ENCODE measurements at places on chromosomes 3 and 15.

- DNase-seq: no peak
Observed at GRCh38 chr3:7813365-7813764, 688.3 kb upstream of the LMCD1 start.

DNA sequence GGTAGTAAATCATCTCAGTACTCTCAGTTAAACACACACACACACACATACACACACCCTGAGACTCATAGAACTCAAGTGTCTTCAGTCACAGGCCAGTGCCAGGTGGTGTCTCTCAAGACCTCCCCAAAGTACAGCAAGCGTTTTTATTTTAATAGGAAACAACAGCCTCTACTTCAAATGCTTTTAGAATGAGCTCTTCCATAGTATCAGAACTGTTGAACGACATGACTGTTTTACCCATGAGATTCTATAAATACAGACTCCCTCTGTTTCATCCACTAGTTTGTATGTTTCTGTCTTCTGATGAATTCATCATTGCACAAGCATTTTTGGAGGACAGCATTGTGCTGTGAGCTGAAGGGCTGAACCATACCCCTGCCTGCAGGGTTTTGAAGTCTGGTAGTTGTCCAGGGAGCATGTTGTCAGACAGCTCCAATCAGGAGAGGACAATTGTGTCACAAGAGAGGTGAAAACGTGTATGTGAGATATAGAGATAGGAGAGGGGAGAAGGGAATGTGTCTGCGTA is 201.0 kb upstream of the BCL6 start:
- no peak for DNase-seq

DNA sequence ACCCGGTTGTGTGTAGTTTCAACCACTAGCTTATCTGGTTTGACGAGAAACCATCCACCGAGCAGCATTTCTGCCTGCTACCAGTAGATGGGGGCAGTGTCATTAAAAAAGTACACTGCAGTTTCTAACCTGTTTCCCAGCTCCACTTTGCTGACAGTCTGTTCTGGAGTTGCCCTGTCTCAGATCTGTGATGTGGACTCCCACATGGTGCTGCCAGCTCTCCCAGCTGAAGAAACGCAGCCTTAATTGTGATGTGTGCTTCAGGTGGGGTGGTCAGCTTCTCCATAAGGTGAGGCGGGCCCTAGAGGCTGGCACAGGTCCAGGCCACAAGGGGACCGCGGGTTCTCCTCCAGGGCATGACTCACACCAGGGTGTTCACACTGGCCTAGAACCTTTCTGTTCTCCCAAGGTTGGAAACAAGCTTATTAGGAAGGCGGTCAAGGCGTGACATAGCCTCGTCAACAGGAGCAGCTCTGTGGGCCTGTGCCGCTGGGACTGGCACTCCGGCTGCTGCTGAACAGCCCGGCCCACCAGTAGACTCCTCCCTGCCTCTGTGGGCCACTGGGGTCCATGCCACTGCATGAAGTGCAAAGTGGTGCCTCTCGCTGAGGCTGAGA is 2.9 kb upstream of the FAM43A start:
- DNase-seq: peak; percentile 72

GRCh38 chr15:74631408-74631807 is 15.8 kb downstream of the CLK3 start:
- no peak for DNase-seq

GRCh38 chr15:33043636-33044035 is 150.9 kb downstream of the FMN1 start:
- DNase-seq: no peak

- no peak for DNase-seq
Observed at GRCh38 chr3:10517627-10518026, 12.2 kb upstream of the ATP2B2 start.

GRCh38 chr3:197592361-197593045 is 36.7 kb upstream of the BDH1 start:
- DNase-seq: no peak

GRCh38 chr3:47888986-47889757 is 86.2 kb downstream of the DHX30 start:
- DNase-seq: no peak

GRCh38 chr15:70063261-70063925 is 34.3 kb downstream of the TLE3 start:
- DNase-seq: no peak

- no peak for DNase-seq
Observed at GRCh38 chr3:63992516-63993209, 30.6 kb downstream of the PSMD6 start.

- DNase-seq: no peak
Observed at GRCh38 chr3:49566312-49566711, 12.0 kb downstream of the BSN start.

GRCh38 chr3:169662132-169662842 is 1.2 kb downstream of the MECOM start:
- peak; percentile 60 for DNase-seq

DNA sequence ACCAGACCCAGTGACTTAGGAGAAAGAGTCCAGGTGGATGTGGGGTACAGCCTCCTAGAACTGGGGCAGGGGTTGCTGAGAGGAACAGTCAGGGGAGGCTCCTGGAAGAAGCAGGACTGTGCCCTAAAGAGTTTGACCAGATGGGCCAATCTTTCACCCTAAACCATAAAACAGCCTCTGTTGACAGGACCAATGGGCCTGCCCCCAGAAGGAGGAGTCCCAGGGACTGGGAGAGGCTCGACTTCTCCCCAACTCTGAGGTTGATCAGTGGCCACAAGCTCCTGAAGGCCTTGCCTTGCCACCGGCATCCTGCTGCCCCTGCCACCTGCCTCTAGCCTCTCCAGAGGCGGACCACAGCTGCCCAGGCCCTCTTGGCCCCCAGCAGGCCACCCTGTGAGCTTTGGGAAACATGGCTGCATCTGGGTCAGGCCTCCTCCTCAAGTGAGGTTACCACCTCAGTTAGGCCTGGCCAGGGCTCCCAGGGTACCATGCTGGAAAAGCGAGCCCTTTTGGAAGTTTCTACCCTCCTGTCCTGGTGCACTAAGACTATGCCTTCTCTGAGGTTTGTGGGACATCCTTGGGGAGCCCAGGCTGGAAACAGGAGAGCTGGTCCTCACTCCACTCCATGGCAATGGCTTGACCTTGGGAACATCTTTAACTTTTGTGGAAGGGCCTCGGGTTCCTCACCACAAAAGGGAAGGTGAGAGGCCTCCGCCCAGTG is 2.8 kb downstream of the VIPR1 start:
- DNase-seq: no peak

- no peak for DNase-seq
Observed at GRCh38 chr15:69060744-69061143, 46.2 kb downstream of the NOX5 start.

GRCh38 chr3:128052595-128053351 is 536 bp downstream of the SEC61A1 start:
- DNase-seq: no peak
